ENCODE measurements at places on chromosomes 4 and X.

- no peak for DNase-seq
These were observed 73.2 kb downstream of the HAUS3 start for GRCh38 chr4:2168469-2169319.

- no peak for DNase-seq
These were observed 132.6 kb downstream of the ADGRL3 start for GRCh38 chr4:61332693-61333092.

DNA sequence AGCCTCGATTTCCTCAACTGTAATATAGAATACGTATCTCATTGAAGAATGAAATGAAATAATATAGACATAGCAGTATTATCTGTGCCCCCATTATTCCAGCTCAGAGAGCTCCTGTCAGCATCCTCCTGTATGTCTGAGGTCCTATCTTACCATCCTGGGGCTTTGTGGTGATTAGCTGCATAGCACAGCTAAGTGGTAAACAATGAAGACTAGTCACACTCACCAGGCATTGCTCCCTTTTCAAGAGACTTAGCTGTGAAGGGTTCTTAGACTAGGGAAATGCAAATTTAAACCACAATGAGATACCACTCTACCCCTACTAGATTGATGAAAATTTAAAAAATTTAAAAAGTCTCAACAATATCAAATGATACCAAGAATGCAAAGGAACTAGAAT, 172.9 kb downstream of the SLC39A8 start:
- no peak for DNase-seq

GRCh38 chr4:129248621-129249020, 152.7 kb downstream of the C4orf33 start:
- no peak for DNase-seq

All from stimulated activated CD4-positive, alpha-beta T cell treated with anti-CD3 and anti-CD28 coated beads, Interleukin-4, amount 100 ng/mL, for 24 hours (primary cell).